ENCODE measurements at places on chromosomes 12 and 14. TPM values are rescaled to one million over a fixed set of nuclear protein-coding genes. Genes with fewer than 3 reads are reported as not detected.

DNA sequence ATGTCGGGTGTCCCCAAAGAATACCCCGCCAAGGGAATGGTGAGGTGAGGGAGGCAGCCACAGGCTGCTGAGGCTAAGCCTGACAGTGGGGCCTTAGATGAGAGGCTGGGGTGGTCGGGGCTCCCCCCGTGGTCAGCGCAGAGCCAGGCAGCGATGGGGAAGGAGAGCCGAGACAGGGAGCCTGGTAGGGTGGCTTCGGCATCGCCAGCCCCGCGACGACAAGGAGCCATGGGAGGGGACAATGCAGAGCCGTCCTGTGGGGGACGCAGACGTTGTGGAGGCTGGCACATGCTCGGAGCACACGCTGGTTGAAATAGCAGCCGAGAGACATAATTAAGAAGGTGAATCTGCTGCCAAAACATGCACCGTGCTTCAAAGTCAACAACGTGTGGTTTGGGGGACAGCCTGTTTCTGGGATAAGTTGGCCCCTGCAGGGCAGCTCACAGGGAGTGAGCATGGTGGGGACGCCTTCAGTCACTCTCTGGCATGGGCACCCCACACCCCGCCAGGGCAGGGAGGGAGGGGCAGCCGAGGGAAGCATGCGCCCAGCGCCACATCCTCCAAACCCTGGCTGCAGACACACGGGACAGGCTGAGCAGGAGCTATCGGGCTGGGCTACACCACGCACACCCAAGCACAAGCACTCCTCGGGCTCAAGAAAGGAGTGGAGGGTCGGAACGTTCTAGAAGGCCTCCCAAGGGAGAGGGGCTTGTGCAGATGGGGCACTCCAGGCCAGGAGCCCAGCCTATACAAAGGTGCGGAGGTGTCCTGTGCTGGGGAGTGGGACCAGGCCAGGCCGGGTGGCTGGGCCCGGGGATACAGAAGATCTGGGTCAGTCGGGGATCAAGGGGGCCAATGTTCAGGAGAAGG is 66.6 kb upstream of the C14orf180 start:
- H3K36me3 ChIP-seq = no peaks in the 10 kb centered on the region
- no peaks in the 10 kb centered on the region for H3K27me3 ChIP-seq
- H3K4me1 ChIP-seq = no peaks in the 10 kb centered on the region
- no peak overlapping the region for H3K27ac ChIP-seq
- no peak for DNase-seq

TMTC2 gene
- total RNA-seq = 28.8 TPM

DNA sequence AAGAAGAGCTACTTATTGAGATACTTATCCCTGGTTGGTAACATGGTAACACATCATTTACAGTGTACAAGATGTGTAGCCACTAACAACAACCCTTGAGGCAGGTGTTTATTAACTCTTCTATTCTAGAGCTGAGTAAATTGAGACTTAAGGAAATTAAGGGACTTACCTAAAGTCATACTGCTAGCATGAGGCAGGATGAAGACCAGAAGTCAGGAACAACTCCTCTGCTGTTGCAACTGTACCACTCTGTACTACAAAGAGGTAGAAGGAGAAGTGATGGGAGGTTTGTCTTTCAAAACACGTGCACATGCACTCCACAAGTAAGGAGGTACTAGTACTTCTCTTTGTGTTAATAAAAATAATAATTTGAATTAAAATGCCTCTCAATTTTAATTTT is 79.9 kb downstream of the LLPH start:
- H3K4me1 ChIP-seq = no peaks in the 10 kb centered on the region
- H3K27me3 ChIP-seq = no peaks in the 10 kb centered on the region
- DNase-seq = no peak
- H3K36me3 ChIP-seq = no peaks in the 10 kb centered on the region

DNA sequence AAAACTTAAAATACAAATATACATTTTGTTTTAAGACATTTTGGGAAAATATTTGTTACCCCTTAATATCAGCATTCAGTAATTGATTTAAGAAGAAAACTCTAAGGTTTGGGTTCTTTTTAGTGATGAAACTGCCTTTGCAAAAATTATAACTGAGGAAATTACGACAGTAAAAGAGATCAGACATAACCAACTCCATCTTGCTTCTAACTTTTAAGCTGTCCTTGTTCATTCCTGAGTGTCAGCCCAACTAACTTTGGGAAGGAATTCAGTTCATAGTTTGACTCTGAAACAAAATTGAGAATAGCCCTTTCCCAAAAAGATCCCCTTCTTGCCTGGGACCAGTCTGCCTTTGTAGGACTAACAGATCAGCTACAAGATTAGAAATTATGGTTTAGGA is 93.0 kb downstream of the TMTC1 start:
- no peak overlapping the region for H3K27ac ChIP-seq
- H3K4me1 ChIP-seq = no peaks in the 10 kb centered on the region
- H3K27me3 ChIP-seq = no peaks in the 10 kb centered on the region
- H3K36me3 ChIP-seq = no peaks in the 10 kb centered on the region
- DNase-seq = no peak

- no peaks in the 10 kb centered on the region for H3K36me3 ChIP-seq
- no peak overlapping the region for H3K4me3 ChIP-seq
- no peaks in the 10 kb centered on the region for H3K27me3 ChIP-seq
- no peak for DNase-seq
- no peaks in the 10 kb centered on the region for H3K4me1 ChIP-seq
- H3K27ac ChIP-seq = no peak overlapping the region
Observed at GRCh38 chr14:73816393-73816816, 35.2 kb upstream of the PTGR2 start.
